ENCODE measurements at places on chromosomes 4 and X.

- DNase-seq, result no peak
Observed at GRCh38 chrX:130212371-130212770, 40.6 kb downstream of the RAB33A start.

- DNase-seq, result no peak
Observed at GRCh38 chrX:49991758-49992157, 69.4 kb downstream of the CLCN5 start.

DNA sequence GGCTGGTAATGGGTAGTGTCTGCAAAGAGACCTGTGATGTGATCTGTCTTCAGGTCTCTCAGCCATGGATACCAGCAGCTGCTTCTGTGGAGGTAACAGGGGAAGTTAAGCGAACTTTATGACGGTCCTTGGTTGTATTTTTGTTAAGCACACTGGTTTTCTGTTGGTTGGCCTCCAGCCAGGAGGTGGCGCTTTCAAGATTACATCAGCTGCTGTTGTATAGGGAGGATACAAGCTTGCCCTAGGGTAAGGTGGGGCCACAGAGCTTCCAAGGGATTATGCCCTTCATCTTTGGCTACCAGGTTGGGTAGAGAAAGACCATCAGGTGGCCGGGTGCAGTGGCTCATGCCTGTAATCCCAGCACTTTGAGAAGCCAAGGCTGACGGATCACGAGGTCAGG lies 834.2 kb upstream of the GALNTL6 start:
- DNase-seq, result no peak

GRCh38 chrX:150482537-150483206 lies 85.7 kb upstream of the MTM1 start:
- no peak for DNase-seq

- no peak for DNase-seq
Observed at GRCh38 chrX:7261672-7262332, 113.8 kb upstream of the PUDP start.

- DNase-seq, result no peak
Observed at GRCh38 chr4:699816-700580, 5.6 kb upstream of the PCGF3 start.

DNA sequence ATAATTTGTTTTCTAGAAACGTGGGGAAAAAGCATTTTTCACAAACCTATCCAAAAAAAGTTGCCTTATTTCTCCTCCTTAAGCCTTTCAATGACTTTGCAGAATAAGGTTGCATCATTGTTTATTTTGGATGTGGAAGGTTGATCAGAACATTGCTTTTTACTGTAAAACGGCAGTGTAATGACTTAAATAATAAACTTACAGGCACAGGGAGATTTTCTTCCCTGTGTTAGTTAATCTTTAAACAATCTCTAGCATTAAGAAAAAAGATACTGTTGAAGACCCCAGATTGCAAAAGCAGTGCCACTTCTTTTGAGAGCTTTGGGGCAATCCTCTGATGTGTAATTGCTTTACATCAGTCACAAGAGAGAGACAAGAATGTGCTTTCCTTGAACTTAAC lies 153.4 kb downstream of the ARX start:
- DNase-seq, result no peak

- DNase-seq, result no peak
Observed at GRCh38 chrX:150753357-150753756, 60.2 kb downstream of the MTMR1 start.

DNA sequence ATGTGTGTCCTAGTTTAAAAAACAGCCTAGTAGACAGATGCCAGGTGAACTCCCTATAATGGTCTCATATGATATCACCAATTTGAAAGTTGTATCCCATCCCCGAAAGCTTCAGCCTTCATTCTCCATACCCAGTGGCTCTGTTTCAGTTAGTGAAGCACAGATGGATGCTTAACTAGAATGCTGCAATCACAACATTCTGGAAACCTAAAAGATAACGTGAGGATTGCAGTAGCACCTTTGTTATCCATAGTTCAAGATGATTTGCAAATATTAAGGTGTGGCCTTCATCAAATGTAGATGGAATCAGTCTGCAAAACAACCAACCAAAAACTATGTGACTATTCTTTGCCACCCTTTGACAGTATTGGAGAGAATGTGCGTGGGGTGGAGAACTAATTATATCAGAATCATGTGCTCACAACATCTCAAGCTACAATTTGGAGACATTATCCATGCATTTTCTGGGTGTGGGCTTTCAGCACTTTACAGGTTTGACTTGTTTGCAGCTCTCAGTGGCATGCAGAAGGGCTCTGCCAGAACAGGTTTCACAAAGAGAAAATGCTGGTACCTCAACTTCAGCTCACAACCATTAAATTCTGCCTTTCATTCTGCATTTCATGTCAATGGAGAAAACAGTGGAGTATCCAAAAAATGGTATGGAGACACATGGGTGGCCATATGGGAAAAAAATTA lies 18.3 kb upstream of the PPID start:
- DNase-seq, result no peak

DNA sequence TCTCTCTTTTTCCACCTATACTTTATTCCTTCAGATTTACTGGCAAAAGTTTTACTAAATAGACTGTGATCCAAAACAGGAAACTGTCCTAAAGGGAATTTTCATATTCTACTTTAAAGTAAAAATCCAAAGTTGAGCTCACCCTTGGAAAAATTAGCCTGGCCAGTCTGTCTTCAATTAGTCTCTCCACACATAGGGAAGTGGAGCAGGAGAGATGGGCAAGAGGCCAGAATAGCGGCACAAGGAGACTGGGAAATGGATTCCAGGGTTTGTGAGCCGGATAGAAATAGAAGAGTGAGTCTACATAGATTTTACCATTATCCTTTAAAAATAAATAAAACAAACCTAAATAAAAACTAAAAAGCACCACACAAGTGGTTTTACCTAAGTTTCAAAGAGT lies 16.2 kb upstream of the FRMD7 start:
- DNase-seq, result no peak

DNA sequence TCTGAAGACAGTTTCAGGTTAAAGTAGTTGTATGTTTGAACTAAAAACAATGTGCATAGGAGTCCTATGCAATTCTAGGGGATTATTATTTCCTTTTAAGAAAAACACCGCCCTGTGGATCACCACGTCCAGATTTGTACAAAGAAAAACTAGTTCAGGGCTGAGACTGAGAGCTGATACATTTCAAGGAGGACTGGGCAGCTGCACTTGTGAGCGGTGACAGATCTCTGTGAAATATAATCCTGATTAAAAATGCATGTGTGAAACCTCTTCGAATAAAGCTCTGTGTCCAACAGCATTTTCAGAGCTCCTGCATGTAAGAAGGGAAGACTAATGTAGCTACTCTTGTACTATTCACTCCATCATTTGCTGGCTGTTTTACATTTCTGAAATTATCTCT lies 365.8 kb upstream of the PITX2 start:
- no peak for DNase-seq

- DNase-seq, result no peak
Observed at GRCh38 chr4:17066972-17067371, 168.5 kb upstream of the LDB2 start.

DNA sequence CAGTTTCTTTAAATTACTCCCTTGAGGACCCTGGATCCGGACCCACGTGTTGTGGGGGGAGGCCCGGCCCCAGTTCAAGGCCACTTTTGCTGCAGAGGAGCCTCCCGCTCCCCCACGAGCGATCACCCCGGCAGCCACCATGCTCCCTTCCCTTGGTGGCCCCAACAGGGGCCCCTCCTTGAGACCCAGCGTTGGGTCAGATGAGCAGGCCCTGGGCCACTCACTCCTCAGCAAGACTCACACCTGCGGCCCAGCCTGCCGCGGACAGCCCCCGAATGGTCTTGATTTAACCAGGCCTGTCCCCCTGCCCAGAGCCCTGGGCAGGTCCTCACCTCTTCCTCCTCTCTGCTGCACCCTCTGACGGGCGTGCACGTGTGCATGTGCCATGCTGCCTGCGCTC lies 4.3 kb downstream of the CPLX1 start:
- DNase-seq, result no peak

DNA sequence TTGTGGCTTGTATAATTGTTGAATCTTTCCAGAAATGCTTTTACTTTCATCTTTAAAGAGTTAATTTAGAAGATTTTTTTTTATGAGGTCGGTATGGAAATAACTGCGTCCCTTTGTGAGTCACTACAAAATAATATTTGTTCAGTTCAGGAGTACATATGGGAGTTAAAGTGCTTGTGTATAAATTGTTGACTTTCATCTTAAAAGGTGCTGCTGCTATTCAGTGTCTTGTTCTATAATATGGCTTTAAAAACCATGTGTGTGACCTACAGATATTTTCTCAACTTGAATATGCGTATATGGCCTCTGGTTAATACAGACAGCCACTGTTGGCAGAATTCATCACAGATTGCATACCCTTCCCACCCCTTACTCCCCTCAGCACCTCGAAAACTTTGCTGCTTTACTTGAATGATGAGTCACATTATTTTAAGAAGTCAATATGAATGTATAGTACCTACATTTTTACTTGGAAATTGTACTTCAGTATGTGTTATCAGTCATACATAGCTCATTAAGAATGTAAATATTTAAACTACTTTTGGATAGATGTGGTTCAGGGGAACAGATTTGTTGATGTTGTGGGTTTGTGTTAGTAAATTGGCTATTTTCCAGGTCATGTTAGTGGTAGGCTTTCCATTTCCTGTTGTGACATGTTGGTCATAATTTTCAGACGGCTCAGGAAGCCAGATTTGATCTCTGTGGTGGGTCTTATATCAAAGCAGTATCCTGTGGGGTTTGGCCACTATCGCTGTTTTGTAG lies 1.5 kb downstream of the CLCN3 start:
- no peak for DNase-seq

DNA sequence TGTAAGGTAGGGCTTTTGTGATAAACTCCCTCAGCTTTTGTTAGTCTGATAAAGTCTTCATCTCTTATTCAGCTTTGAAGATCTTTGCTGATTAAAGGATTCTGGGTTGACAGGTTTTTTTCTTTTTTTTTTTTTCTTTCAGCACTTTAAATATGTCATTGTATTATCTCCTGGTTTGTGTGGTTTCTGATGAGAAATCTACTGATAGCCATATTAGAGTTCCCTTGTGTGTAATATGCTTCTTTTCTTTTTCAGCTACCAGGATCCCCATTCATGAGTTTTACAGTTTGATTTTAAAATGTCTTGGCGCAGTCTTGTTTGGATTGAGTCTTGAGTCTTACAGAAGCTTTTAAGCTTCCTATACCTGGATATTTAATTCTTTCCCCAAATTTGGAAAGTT lies 504.5 kb downstream of the TLL1 start:
- no peak for DNase-seq

GRCh38 chrX:56813318-56813837 lies 84.3 kb downstream of the NBDY start:
- no peak for DNase-seq

DNA sequence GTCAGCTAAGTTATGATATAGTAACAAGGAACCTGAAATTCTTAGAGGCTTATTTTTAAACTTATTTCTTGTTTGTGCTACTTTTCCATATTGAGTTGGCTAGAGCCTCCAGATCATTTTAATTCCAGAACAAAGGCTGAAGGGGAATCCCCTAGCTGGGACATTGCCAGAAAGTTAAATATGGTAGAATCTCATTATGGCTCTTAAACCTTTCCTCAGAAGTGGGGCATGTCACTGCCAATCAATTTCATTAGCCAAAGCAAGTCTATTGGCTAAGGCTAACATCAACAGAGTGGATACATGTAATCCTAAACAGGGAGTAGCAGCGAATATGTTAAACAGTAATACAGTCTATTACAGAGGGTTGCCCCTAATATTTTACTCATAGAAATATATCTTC lies 47.0 kb downstream of the FTHL17 start:
- DNase-seq, result no peak

DNA sequence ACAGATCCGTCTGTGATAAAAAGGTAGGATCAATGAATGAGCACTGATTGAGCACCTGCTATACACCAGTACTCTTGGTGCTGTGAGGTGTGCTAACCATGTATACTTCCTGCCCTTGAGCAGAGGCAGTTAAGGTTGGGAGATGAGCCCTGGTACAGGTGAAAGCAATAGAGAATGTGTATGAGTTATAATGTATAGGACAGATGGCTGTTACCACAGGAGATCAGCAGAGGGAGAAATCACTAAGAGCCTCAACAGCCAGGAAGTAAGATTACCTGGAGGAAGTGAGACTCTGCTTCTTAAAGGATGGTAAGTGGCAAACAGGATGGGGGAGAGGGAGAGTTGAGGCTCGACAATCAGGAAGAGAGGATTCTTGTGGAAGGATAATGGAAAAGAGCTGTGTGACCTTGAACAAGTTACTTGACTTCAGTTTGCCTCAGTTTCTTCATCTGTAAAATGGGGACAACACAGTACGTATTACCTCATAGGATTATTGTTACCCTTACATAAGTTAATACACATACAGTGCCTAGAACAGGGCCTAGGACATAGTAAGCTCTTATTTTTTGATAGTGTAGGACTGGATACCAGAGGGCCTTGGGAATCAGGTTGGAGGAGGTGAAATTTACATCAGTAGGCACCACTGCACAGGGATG lies 9.1 kb downstream of the CXCR3 start:
- DNase-seq, result no peak

DNA sequence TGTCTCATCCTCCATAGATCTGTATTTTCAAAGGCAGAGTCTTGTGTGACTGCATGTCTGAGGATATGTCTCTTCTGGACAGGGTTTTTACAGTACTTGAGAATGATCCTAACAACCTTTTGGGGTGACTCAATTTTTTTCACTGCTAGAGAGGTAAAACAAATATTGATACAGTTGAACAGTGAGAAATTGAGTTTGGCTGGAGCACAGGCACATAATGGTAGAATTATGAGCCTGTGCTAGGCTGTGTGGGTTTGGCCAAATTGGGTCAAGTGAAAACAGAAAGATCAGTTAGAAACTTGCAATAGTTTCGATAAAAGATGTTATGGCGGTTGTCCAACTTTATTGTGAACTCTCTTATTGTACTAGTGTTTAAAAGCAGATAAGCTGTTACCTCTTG lies 23.3 kb upstream of the EOLA2 start:
- DNase-seq, result no peak

DNA sequence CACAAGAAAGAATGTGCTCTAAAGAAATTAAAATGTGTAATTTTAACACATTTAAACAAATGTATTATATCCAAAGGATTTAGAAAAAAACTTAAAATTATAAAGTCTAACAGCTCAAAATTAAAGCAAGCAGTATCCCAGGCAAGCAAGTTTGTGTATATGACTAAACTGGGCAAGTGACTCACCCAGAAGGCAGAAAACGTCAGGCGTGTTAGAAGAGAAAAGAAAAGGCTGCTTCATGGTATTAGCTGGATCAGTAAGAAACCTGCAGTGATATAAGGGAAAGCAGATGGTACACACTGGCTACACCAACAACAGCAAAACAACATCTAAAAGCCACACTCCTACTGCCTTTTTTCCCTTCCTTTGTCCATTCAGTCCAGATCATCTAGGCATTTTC lies 250.6 kb upstream of the NDST3 start:
- DNase-seq, result no peak

- no peak for DNase-seq
Observed at GRCh38 chrX:3271834-3272186, 74.6 kb downstream of the MXRA5 start.

GRCh38 chr4:18401425-18401824 lies 379.9 kb upstream of the LCORL start:
- DNase-seq, result no peak

Data from stimulated activated CD8-positive, alpha-beta memory T cell treated with anti-CD3 and anti-CD28 coated beads, Interleukin-4, amount 100 ng/mL, for 1 hour (primary cell).